Hepatocyte (in vitro differentiated cells): ENCODE measurements at places on chromosomes 6 and 20. TPM values are rescaled to one million over a fixed set of nuclear protein-coding genes. Genes with fewer than 3 reads are reported as not detected.
A peak's percentile ranks its signal among the peaks of the same experiment; 100 is the strongest.

ADAM33 gene
- polyA plus RNA-seq: 41.6 and 54.8 TPM in 2 replicates

ULBP2 gene
- 0.15 and 1.9 TPM in 2 replicates for polyA plus RNA-seq

- no peak overlapping the region for H3K4me3 ChIP-seq
- H3K27me3 ChIP-seq: no peaks in the 10 kb centered on the region
- peaks cover 5% of the 10 kb centered on the region for H3K36me3 ChIP-seq
- H3K4me1 ChIP-seq: no peaks in the 10 kb centered on the region
These were observed 7.4 kb upstream of the ACAT2 start for GRCh38 chr6:159754401-159754800.

DNA sequence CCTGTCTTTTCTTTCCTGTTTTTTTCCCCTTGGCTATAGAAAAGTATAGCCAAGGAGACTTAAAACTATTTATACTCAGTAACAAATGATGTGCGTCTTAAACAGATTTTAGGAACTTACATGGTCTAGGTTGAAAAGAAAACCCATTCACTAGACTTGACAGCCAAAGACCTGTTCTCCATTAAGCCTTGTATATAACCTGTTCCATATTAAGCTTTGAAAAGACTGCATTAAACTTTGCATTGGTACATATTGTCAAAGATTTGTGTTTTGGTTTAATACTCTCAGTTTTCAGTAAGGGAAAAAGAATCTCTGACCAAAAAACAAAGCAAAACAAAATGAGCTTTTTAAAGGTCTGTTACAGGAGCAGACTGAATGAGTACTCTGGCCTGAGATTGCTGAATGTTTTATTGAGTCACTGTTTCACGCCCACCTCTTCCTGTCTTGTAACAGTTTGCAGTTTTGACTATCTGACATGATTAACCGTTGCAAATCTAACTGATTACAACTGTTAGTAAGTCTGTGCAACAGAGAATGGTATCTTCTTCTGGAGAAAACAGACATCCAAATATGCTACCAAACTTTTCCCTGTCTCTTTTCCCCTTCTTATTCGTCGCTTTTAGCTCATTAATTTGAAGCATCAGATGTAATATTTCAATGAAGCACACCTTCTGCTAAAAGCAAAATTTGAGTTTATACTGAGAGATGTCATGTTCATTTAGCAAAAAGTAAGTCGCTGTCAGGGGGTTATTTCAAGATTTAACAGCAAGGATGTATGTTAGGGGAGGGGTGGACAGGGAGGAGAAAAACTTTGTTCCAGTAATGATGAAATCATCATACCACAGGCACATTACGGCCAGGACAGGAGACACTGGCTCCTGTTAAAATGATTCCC is 59.1 kb upstream of the SUPT3H start:
- H3K27me3 ChIP-seq: no peaks in the 10 kb centered on the region
- H3K4me3 ChIP-seq: no peak overlapping the region
- peaks cover 12% of the 10 kb centered on the region for H3K4me1 ChIP-seq
- peak overlapping the region; percentile 42 for H3K27ac ChIP-seq

- H3K27ac ChIP-seq: no peak overlapping the region
- no peak overlapping the region for H3K4me3 ChIP-seq
- no peak for DNase-seq
- H3K36me3 ChIP-seq: no peaks in the 10 kb centered on the region
- no peaks in the 10 kb centered on the region for H3K4me1 ChIP-seq
These were observed 253.0 kb downstream of the QKI start for GRCh38 chr6:163667372-163668060.

SLC22A23 gene
- polyA plus RNA-seq: 13.1 and 14.3 TPM in 2 replicates

- no peak overlapping the region for H3K27ac ChIP-seq
- no peaks in the 10 kb centered on the region for H3K27me3 ChIP-seq
- no peaks in the 10 kb centered on the region for H3K4me1 ChIP-seq
- DNase-seq: no peak
These were observed 20.3 kb downstream of the SOX4 start for GRCh38 chr6:21613809-21614208.

DNA sequence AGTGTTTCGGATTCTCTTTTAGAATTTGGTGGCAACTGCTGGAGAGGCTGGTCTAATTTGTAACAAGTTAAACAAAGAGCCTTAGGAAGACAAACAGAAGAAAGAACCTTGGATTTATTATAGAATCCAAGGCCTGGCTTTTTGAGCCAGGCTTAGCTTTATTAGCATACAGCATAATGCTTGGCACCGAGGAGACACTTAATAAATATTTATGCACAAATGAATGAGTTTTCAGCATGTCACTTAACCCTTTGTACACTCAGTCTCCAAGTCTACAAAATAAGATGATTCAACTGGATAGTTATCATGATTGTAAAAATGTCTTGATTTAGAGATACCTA is 38.2 kb upstream of the AFDN start:
- no peak overlapping the region for H3K4me3 ChIP-seq
- no peak for DNase-seq
- H3K27ac ChIP-seq: no peak overlapping the region
- H3K27me3 ChIP-seq: no peaks in the 10 kb centered on the region
- no peaks in the 10 kb centered on the region for H3K36me3 ChIP-seq

MLN gene
- polyA plus RNA-seq: 0.86 and 1.1 TPM in 2 replicates

CST2 gene
- not detected in 2 replicates for polyA plus RNA-seq

DNA sequence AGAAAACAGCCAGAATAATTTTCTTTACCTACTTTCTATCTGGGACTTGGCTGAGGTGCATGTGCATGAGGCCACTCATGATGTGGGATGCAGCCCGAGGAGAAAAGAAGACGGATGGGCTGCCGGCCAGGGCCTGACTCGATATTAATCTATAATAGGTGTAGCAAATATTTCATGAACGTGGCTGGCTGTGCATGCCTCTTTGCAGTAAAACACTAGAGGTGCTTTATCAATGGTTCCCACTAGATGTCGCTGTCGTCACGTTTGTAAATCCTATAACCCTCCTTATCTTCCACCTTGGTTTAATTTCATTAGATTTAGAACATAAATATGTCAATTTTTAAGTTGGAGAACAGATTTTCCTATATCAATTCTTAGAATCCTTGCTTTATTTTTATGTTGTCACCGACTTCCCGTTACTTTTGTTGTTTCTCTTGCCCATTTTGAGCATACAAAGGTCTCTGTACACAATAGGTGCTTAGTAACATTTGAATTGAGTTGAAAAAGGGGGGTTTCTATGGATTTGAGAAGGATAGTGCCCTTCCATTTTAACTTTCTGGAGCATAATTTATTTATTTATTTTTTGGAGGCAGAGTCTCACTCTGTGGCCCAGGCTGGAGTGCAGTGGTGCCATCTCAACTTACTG is 19.6 kb upstream of the FERMT1 start:
- no peak overlapping the region for H3K4me3 ChIP-seq
- DNase-seq: peak; percentile 82
- H3K27me3 ChIP-seq: no peaks in the 10 kb centered on the region
- no peaks in the 10 kb centered on the region for H3K36me3 ChIP-seq
- H3K4me1 ChIP-seq: no peaks in the 10 kb centered on the region
- no peak overlapping the region for H3K27ac ChIP-seq

BPIFB1 gene
- polyA plus RNA-seq: 0.32 and 0.85 TPM in 2 replicates

DNA sequence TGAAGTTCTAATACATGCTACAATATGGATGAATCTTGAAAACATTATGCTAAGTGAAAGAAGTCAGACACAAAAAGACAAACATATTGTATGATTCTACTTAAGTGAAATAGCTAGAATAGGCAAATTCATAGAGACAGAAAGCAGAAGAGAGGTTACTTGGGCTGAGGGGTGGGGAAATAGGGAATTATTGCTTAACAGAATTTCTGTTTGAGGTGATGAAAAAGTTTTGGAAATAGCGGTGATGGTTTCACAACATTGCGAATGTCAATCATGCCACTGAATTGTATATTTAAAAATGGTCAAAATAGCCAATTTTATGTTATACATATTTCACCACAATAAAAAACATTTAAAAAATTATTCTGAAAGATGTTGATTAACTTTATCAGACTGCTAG is 6.1 kb downstream of the SLC26A8 start:
- no peak overlapping the region for H3K4me3 ChIP-seq
- no peaks in the 10 kb centered on the region for H3K27me3 ChIP-seq
- no peak overlapping the region for H3K27ac ChIP-seq
- DNase-seq: no peak
- no peaks in the 10 kb centered on the region for H3K4me1 ChIP-seq
- no peaks in the 10 kb centered on the region for H3K36me3 ChIP-seq

DEFB113 gene
- not detected in 2 replicates for polyA plus RNA-seq

DNA sequence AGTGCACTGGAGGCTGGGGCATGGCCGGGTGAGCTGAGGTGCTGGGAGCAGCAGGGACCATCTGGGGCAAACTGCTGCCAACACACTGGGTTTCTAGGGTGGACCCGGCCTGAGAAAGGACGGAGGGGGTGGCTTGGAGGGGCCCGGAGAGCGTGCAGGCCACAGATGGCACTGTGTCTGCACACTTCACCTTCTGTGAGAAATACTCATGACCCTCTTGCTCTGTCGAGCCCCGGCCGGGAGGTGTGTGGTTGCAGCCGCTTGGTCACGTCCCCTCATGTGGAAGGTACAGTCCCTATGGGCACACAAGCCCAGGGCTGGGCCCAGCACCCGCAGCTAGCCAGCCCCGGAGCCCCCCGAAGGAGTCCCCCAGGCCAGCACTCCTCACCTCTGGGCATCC is 59.7 kb downstream of the RBM38 start:
- H3K27me3 ChIP-seq: peaks cover 4% of the 10 kb centered on the region
- no peak overlapping the region for H3K4me3 ChIP-seq
- no peak overlapping the region for H3K27ac ChIP-seq
- no peaks in the 10 kb centered on the region for H3K4me1 ChIP-seq
- no peak for DNase-seq

DNA sequence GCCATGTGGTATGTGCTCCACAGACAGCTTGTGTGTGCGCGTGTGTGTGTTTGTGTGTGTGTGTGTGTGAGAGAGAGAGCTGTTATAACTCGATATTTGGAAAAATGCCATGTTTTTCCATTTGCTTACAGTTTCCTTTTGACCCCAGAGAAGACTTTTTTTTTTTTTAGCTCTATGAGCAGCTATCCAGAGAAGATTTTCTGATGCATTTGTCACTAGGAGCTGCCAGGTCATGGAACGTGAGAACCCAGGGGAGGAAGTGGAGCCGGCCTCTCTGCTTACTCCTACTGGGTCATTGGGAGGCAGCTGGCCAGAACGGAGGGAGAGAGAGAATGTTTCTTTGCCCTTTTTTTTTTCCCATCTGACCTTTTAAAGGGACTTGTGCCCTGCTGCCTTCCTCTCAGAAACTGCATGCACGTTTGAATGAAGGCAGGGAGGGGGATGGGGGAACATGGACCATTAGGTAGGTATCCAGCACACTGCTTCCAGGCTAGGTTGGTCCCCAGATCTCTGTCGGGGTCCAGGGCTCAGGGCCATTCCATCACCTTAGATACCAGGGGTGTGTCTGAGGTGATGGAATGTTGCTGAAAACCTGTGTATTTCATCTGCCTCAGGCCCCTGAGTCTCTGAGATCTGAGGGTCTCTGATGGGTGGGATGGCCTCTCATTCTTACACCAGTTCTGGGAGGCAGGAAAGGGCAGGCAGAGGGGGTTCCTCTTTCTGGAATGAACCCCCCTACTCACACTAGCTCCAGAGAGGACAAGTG is 11.2 kb upstream of the MRPS18A start:
- no peak overlapping the region for H3K4me3 ChIP-seq
- peak; percentile 53 for DNase-seq
- H3K4me1 ChIP-seq: peaks cover 39% of the 10 kb centered on the region
- no peaks in the 10 kb centered on the region for H3K36me3 ChIP-seq
- no peaks in the 10 kb centered on the region for H3K27me3 ChIP-seq

- peak overlapping the region; percentile 8 for H3K27ac ChIP-seq
- DNase-seq: no peak
- H3K4me1 ChIP-seq: peaks cover 35% of the 10 kb centered on the region
- H3K36me3 ChIP-seq: no peaks in the 10 kb centered on the region
- no peaks in the 10 kb centered on the region for H3K27me3 ChIP-seq
- H3K4me3 ChIP-seq: no peak overlapping the region
These were observed 157.0 kb upstream of the CITED2 start for GRCh38 chr6:139531148-139532115.
